ENCODE measurements at places on chromosomes 7 and 10.

GRCh38 chr10:131452926-131453720 is 141.6 kb upstream of the TCERG1L start:
- DNase-seq = no peak

GRCh38 chr7:4233621-4234497 is 448.2 kb upstream of the FOXK1 start:
- DNase-seq = no peak

GRCh38 chr10:64458306-64458705 is 937.1 kb downstream of the REEP3 start:
- no peak for DNase-seq

GRCh38 chr7:44921607-44922350 is 36.4 kb upstream of the PURB start:
- DNase-seq = peak; percentile 82

DNA sequence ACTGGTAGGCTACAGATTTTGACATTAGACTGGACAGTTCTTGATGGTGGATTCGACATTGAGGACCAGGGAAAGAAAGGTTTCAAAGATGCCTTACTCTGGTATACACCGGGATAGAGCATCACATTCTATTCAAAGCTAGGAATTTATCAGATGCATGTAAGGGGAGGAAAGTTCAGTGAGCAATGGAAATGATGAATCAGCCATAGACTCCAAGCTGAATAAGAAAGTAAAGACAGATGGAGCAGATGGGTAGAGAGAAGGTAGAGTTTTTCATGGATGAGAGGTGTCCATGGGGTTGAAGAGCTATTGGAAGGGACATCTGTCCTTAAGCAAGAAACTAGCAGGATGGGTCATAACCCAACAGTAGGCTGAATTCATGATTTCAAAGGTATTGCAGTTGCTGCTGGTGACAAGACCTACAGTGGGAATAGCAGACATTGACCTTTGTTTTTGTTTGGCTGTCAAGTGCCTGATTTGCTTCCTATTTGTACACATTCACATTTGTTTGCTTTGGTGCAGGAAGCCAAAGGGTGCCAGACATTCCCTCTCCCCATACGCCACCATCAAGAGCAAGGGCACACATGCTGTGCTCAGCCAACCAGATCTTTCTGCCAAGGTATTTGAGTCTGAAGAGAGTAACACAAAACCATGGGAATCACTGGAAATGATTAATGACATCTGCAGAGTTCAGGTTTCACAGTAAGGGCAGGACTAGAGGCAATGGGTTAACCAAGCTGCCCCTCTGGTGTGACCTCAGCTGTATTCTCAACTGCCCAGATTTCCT is 8.6 kb upstream of the CACUL1 start:
- DNase-seq = no peak

GRCh38 chr10:77004917-77005564 is 632.6 kb downstream of the KCNMA1 start:
- DNase-seq = peak; percentile 74

- DNase-seq = no peak
Measured at GRCh38 chr10:72077275-72077990, 10.9 kb downstream of the SPOCK2 start.

GRCh38 chr10:61821693-61822092 is 79.8 kb upstream of the ARID5B start:
- no peak for DNase-seq

DNA sequence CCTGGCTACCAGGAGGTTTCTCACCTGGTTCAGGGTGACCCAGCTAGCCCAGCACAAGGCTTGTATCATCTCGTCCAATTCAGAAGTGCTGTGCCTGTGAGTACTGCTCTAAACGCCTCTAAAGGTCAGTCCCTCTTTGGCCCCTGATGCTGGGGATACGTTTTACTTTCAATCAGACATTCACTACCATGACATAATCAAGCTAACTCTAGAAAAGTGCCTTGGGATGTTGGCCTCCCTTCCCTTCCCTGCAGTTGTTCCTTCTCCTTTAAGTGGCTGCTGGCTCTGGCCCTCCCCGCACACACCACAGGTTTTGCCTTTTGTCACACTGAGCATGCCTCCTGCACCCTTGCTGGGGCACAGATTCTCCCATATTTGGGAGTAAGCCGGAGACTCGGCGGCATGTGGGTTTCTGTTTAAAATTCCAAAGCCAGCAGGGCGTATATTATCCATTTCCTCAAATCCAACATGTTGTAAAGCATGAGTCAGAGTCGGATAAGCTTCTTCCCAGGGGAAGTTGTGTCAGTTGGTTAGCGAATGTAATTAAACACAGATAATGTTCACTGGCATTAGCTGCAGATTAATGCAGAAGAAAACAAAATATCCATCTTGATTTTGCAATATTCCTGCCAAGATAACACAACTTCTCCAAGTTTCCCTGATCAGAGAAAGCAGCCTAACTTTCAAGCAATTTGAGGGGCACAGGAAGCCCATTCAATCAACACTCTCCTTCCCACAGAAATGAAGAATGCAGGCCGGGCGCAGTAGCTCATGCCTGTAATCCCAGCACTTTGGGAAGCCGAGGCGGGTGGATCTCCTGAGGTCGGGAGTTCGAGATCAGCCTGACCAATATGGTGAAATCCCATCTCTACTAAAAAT is 31.8 kb upstream of the VCL start:
- DNase-seq = peak; percentile 99

GRCh38 chr7:133021196-133021595 is 60.7 kb downstream of the CHCHD3 start:
- peak; percentile 18 for DNase-seq

DNA sequence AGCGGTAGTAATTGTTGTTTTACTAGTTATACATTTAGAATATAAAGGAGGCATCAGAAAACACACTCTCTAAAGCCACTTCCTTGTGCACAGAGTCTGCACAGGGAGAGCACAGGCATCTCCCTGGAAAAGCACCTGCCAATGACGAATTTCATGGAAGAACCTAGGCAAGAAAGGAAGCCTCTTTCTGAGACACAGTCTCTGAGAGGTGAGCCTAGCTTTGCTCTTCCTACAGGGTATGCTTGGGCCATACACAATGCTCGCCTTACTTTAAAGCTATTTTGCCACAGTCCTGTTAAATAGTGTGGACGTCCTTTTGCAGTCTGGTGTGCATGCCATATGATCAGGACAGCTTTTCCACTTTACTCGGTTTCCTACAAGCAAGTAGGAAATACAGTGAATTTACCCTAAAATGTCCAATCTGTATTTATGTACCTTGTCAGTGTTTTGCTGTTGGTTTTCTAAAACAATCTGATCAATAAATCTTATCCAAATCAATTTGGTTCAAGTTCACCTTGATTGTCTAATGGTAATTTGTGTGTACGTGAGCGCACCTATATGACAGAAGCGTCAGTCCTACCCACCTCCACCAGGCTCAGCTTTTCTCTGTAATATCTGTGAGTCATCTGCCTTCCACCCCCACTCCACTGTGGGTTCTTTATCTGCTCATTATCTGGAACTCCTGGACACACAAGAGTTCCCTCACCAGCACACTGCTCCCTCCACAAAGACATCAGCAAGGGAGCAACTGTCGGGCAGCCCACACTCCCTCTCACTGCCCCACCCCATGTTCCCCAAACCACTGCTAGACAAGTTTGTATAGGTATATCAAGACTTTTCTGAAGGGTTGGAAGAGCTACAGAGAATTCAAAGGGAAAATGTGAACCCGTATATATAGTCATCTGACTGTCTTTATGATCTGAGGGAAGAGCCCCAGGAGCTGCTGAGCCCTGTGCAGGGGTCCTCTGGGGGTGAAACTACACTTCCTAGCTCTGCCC is 65.2 kb downstream of the KLHDC10 start:
- no peak for DNase-seq

DNA sequence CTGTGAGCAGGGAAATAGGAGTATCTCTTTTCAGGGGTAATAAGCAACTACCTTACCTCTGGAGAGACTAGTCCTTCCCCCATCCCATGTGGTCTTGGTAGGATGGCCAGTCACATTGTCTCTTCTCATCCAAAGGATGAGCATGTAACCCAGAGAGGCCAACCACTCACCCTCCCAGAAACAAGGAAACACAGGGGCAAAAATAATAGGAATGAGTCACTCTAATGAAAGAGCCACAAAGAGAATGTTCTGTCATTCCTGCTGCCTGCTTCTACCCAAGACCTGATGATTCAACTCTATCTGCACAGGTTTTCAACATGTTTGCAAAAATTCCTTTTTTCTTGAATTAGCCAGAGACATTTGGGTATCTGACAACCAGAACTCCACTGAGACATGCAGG is 99.3 kb upstream of the NFE2L3 start:
- peak; percentile 3 for DNase-seq

GRCh38 chr10:5828725-5829124 is 15.5 kb upstream of the GDI2 start:
- no peak for DNase-seq

- DNase-seq = no peak
Measured at GRCh38 chr7:12350971-12351370, 52.7 kb downstream of the VWDE start.

DNA sequence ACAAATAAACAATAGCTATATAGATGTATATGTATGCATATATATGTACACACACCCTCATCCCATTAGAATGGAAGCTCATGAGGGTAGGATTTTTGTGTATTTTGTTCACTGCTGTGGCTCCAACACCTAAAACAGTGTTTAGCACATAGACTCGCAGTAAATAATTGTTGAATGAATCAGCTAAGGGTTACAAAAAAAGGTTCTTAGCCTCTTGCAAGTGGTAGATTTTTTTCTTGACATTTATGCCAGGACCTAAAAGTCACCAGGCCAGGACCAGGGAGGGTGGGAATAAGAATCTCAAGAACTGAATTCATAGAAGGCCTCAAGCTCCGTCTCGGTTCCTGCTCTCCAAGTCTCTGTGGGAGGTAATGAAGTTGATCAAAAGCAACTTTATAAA is 82.5 kb upstream of the CAPZA2 start:
- DNase-seq = no peak

DNA sequence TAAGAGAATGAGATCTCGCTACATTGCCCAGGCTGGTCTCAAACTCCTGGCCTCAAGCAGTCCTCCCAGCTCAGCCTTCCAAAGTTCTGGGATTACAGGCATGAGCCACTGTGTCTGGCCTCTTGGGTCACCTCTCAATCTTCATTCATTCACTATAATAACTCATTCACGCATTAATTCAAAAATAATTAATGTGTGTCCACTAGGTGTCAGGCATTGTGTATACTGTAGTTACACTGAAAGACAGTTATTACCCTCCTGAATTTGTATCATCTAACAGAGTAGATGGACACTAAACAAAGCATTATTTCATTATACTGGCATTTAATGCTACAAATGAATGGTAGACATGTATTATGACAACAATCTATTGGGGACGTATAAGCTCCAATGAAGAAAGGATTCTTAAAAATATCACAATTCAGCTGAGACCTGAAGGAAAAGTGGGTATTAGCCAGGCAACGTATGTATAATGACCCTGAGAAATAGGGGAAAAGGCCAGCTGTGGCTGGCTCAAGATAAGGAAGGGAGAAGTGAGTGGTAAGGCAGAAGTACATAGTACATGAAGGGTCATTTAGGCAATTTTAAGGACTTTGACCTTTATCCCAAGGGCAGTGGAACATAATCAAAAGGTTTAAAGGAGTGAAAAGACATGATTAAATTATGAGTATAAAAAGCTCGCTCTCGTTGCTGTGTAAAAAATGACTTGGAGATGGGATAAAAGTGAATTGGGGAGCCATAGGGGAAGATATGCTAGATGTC is 150.7 kb downstream of the BTAF1 start:
- peak; percentile 21 for DNase-seq
